ENCODE measurements at places on chromosomes 2 and 18.

GRCh38 chr18:5627776-5628511 lies 84.1 kb upstream of the EPB41L3 start:
- DNase-seq: no peak

DNA sequence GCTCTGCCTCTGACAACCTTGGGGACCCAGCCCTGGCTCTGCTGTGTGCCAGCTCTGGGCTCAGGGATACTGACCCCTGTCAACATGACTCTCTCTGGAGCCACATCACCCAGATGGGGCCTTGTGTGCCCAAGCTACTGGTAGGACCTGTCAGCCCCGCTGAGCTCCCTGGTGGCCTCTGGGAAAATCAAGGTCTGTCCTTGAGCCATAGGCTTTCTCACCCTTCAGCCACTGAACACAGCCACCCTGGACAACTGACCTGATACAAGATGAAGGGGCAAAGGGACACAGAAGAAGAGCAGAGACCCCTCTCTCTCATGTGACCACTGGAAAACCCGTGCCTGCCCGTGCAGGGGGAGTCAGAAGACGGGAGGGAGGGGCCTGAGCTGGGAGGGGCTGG lies 7.8 kb downstream of the CCDC74A start:
- DNase-seq: no peak

GRCh38 chr18:5150894-5151293 lies 46.2 kb downstream of the AKAIN1 start:
- no peak for DNase-seq

DNA sequence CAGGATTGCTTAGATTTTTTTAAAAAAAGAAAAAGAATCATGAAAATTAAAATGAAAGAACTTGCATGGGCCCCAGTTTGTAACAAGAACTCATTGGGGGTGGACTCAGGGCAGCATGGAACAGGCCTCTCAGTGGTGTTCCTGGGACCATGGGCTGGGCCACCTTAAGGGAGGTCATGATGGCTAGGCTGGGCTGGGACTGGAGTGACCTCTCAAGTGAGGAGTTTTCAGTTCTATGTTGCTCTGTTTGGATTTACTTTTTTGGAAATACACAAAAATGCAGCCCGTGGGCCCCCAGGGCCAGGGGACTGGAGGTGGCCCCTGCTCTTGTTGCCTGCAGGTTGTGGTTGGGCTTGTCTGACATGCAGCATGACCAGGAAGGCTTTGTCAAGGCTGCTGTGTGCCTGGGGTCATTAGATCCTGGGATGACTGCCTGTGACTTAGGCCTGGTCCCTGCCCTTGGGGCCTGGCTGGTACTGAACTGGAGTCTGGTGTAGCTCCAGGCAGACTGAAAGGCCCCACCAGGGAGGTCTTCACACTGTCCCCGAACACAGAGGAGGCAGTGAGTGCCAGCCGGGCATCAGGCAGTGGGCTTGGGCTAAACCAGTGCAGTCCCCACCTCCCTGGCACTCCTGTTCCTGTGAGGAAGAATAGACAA lies 115.6 kb downstream of the GLI2 start:
- DNase-seq: no peak

DNA sequence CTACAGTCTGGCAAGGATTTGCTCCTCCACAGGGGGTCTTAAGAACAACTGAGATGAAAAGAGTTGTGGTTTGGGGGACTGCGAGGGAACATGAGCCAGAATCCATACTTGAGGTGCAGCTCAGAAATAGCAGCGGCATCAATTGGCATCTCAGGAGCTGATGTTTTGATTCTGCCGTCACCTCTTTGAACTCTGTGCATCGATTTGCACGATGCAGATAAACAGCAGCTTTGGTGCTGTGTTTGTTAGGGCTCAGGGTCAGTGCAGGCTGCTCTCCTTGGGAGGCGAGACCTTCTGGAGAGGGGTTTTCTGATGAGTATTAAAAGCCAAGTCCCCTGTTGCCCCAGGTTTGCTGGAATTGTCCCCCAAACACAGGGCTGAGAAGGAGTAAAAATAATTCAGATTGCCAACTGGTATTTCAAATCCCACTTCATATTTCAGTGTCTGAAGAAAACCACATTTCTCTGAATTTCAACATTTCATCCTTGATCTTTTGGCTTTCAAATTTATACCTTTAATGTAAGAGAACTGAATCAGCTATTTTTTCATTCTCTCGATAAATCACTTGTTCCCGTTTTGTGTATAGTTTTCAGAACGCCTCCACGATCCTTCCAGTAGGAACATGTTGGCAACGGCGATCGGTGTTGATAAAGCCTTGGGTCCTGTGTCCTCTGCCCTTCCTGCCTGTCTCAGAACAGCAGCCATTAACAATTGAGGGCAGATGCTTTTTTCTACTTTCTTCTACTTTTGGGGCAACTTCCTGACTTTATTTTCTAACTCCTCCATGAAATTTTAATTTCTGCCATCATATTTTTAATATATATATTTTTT lies 65.0 kb downstream of the RAB31 start:
- no peak for DNase-seq

DNA sequence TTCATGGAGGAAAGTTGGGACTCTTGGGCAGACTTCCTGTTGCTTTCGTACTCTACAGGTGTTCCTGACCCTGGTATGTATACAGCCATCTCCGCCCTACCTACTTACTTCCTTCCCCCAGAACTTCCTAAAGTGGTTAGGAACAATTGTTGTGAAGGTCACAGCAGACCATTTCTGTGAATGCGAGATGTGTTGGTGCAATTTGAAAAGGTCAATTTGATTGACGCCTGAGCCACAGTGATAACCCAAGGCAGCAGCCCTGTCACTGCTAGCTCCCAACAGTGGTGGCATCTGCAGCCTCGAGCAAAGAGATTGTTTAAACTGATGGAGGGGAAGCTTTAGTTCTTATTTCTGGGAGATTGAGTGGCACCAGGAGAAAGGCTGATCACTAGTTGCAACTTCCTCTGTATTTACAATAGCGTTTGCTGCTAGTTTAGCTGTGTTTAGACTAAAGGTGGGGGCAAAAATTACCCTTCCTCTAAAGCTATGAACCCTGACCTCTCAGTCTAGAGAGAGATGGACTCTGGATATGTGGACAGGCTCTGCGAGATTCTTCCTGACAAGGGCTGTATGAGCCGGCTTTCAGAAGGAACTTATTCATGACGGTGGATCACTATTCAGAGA lies 78.3 kb upstream of the MAP4K3 start:
- DNase-seq: no peak

GRCh38 chr18:48796491-48797205 lies 154.1 kb downstream of the SMAD7 start:
- no peak for DNase-seq
